Mucosa of descending colon (tissue), 3 donors: ENCODE measurements at places on chromosomes 12 and 14. TPM values are rescaled to one million over a fixed set of nuclear protein-coding genes. Genes with fewer than 3 reads are reported as not detected.

Gene SSTR1
- total RNA-seq, result 5.4 TPM

Gene SELPLG
- 3.3 TPM for total RNA-seq

Gene GPD1
- 1.7 TPM for total RNA-seq

Gene CAPZA3
- total RNA-seq, result not detected

Gene FOXG1
- not detected for total RNA-seq

Gene CLEC4D
- not detected for total RNA-seq

Gene PTGER2
- 4.1 TPM for total RNA-seq

Gene OAS2
- 4.6 TPM for total RNA-seq

Gene KRT6C
- total RNA-seq, result not detected

Gene GPR135
- total RNA-seq, result 4.9 TPM

Gene AHNAK2
- total RNA-seq, result 4.6 TPM

Gene TMEM253
- total RNA-seq, result 20.2 TPM

Gene MMAB
- total RNA-seq, result 45.5 TPM

Gene GLIPR1L1
- not detected for total RNA-seq

GRCh38 chr12:25187781-25188180 is 7.2 kb downstream of the DNAI7 start:
- DNase-seq, result no peak

GRCh38 chr14:51491776-51492175 is 159.9 kb upstream of the FRMD6 start:
- no peak for DNase-seq

DNA sequence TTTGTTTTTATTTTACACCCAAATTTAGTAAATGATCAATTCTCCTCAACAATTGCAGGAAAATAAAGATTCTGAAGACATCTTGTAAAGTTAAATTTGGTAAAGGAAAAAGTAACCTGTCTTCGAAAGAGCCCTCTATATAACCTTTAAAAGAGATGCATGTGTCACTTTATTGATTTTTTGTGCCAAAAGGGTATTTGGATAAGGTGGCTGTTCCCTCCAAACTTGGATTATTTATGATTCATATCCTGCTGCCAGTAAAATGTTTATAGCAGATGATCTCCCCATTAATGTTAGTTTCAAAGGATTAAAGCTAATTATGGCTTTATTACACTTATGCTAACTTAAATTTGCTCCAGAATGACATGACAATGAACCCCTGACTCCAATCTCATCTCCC is 98.8 kb downstream of the DUSP6 start:
- DNase-seq, result no peak

- DNase-seq, result peak; percentile 3
Measured at GRCh38 chr14:53715193-53715721, 241.4 kb downstream of the BMP4 start.

GRCh38 chr14:37545174-37545573 is 49.9 kb downstream of the FOXA1 start:
- DNase-seq, result no peak

DNA sequence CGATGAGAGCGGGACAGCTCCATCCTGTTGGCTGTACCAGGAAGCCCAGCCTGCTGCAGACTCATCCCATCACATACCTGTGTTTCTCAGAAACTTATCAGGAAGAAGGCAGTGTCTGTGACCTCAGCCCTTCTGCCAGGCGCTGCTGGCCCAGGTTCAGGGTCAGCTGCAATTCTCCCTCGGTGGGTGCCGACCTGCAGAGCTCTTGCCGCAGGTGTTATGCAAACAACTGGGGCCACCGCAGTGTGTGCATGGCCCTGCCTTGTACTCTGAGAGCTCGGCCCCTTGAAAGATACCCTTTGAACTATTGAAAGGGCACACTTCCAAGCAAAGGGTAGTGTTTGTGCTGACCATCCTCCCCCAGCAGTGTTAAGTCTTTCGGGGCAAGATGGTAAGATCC is 322.2 kb upstream of the DIO3 start:
- DNase-seq, result no peak

DNA sequence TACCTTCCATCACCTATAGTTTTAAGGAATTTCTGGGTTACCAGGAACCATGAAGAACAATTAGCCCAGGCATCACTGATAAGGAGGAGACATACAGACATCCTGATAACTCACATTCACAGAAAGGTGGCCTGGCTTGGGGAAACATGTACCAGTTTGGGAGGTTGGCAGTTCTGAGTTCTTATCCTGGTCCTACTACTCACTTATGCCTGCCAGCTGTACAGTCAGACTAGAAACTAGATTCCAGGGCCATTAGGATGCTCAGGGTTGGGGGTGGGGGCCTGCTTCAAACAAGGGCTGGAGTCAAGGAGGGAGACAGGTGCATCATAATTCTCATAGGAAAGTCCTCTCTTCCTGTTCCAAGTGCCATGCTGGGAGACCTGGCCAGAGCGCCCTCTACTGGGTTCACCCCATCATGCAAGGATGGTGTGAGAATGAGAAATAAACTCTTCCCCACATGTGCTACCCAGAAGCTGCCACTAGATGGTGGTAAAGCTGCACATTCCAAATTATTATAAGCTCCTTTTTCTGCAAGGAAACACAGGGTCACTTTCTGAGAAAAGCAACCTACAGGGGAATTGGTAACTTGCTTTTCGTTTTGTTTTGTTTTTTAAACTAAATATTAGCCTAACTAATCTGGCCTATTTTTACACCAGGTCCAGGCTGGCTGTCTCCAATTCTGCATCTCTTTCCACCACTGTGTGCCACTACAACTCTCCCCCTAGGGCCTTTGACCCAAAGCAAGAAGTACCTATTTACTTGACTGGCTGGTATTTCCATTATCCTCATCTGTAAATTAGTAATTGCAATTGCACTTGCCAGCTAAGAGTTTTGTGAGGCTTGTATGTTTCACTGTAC is 14.5 kb downstream of the OAS2 start:
- no peak for DNase-seq

GRCh38 chr14:77052281-77053044 is 24.0 kb upstream of the IRF2BPL start:
- peak; percentile 64 for DNase-seq

- DNase-seq, result no peak
Measured at GRCh38 chr12:116945886-116946550, 35.3 kb downstream of the FBXW8 start.

DNA sequence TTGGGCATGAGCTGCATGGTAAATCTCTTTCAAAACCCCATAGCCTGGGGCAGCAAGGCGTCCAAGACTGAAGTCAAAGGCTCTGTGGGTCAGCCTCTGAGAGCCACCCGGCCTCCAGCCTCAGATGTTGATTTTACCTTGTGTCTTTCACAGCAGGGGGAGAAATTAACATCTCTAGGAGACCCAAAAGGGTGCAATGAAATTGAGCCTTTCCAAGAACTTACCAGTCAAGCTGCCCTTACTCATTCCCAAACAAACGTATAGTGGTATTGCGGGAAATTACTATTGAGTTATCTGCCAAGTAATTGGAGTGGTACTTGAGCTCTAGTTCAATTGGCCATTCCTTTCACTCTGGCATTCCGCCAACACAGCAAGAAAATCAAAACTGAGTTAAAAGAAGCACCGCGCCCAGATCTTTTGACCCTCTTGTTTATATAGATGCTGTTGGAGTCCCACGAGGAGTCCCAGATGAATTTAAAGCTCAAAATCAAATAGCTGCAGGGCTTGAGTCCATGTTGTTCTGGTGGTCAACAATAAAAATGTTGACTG is 380.7 kb upstream of the SYT1 start:
- DNase-seq, result no peak

GRCh38 chr12:108507971-108508642 is 7.0 kb upstream of the FICD start:
- DNase-seq, result no peak

DNA sequence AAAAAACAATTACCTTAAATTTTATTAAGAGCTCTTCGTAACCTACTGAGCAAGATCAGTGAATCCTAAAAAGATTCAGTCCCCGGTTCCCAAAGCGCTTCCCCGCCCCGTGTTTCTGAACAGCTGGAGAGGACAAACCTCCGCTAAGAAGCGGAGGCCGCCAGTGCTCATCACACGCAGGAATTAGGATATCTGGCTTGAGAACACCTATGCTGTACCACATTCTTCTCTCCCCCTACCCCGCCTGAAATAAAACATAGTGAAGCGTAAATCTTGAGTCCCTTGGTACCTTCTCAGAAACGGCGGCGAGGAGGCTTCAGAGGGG is 774 bp upstream of the WDR20 start:
- DNase-seq, result no peak

DNA sequence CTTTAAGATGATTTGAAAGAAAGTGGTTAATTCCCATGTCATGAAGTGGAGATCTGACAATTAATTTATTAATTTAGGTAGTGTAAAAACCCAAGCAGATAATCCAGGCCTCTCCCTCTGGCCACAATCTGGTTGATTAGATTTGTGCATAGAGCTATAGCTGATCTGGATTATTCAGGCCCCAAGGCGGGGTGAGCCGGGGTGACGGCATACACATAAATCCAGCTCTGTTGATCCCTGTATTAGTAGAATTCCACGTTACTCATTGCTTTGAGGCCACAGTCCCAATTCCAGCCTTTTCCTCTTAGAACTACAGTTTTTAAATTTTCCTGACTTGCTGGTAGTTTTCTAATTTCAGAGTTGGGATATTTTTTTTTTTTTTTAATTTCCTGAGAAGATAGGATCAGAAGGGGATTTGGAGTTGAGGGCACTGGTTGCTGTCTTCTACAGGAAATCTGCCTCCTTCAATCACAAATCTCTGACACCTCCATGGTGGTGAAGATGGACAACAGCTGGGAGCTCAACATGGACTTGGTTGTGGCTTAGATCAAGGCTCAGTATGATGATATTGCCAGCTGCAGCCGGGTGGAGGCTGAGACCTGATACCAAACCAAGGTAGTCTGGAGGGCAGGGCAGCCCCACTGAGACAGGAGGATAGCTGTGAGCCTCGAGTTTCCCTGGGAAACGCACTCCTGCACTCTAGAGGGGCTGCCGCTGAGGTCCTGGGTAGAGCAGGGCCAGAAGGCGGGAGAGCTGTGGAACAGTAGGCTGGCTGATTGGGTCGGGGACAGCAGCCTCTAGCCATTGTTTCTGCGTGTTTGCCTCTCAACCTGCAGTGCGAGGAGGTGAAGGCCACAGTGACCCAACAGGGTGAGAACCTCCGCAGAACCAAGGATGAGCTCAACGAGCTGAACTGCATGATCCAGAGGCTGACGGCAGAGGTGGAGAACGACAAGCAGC is 19.4 kb downstream of the KRT85 start:
- DNase-seq, result no peak

- no peak for DNase-seq
Measured at GRCh38 chr12:12837813-12838153, 24.6 kb downstream of the DDX47 start.

DNA sequence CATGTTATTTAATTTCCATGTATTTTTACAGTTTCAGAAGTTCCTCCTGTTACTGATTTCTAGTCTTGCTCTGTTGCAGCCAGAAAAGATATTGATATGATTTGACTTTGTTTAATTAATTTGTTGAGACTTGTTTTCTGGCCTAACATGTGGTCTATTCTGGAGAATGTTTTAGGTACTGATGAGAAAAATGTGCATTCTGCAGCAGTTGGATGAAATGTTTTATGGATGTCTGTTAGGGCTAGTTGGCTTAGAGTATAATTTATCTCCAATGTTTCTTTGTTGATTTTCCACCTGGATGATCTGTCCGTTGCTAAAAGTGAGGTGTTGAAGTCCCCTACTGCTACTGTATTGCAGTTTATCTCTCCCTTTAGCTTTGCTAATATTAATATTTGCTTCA is 54.4 kb downstream of the GPR137C start:
- no peak for DNase-seq

DNA sequence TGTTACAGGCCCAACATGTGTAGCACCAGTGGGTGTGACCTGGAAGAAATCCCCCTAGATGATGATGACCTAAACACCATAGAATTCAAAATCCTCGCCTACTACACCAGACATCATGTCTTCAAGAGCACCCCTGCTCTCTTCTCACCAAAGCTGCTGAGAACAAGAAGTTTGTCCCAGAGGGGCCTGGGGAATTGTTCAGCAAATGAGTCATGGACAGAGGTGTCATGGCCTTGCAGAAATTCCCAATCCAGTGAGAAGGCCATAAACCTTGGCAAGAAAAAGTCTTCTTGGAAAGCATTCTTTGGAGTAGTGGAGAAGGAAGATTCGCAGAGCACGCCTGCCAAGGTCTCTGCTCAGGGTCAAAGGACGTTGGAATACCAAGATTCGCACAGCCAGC is 8.6 kb downstream of the BCL2L14 start:
- DNase-seq, result no peak

GRCh38 chr12:103769240-103769945 is 71.6 kb downstream of the NT5DC3 start:
- DNase-seq, result no peak

GRCh38 chr14:51776102-51776894 is 84.1 kb upstream of the GNG2 start:
- DNase-seq, result peak; percentile 35

- DNase-seq, result no peak
Measured at GRCh38 chr12:70948236-70948975, 27.9 kb upstream of the PTPRR start.

GRCh38 chr14:93824518-93825234 is 36.4 kb upstream of the PRIMA1 start:
- DNase-seq, result no peak

- DNase-seq, result no peak
Measured at GRCh38 chr12:27257104-27257843, 13.2 kb downstream of the STK38L start.

GRCh38 chr14:55212634-55213033 is 21.2 kb upstream of the DLGAP5 start:
- DNase-seq, result no peak

DNA sequence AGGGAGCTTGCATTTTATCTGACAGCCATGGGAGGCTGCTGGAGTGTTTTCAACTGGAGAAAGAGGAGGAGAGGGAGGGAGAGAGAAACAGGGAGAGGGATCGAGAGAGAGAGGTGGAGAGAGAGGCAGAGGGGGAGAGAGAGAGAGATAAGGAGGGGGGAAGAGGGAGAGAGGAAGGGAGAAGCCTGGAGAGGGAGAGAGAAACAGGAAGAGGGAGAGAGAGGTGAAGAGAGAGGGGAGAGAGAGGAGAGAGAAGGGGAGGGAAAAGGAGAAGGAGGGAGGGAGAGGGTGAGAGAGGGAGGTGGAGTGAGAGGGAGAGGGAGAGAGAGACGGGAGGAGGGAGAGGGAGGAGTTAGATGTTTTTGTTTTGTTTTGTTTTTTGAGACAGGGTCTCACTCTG is 45.6 kb downstream of the DNAH10 start:
- DNase-seq, result no peak

DNA sequence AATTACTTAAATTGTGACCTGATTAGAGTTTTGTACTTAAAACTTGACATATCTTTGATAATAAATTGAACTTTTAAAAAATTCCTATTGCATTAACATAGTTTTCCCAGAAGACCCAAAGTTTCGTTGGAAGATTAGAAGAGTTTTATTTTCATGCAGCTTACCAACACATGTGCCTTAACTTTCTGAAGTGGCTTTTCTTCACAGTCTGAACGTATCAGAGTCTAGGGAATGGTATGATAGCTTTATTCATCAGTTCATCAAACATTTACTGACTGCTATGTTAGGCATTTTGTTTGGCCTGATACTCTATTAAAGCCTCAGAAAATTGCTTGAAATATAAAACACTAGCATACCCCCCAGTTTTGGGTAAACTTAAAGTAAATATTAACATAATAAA is 65.2 kb downstream of the MARK3 start:
- no peak for DNase-seq

GRCh38 chr12:65838330-65838976 is 14.2 kb downstream of the HMGA2 start:
- DNase-seq, result no peak
